ENCODE measurements at places on chromosomes 5 and 9. TPM values are rescaled to one million over a fixed set of nuclear protein-coding genes. Genes with fewer than 3 reads are reported as not detected.
A peak's percentile ranks its signal among the peaks of the same experiment; 100 is the strongest.

The TSSK1B gene
- 0.14 TPM for total RNA-seq

The COL23A1 gene
- 0.43 TPM for total RNA-seq

The PLCXD3 gene
- total RNA-seq = 0.79 TPM

The SLC25A2 gene
- total RNA-seq = 0.20 TPM

The SH3GLB2 gene
- 54.6 TPM for total RNA-seq

The GABRA1 gene
- total RNA-seq = not detected

DNA sequence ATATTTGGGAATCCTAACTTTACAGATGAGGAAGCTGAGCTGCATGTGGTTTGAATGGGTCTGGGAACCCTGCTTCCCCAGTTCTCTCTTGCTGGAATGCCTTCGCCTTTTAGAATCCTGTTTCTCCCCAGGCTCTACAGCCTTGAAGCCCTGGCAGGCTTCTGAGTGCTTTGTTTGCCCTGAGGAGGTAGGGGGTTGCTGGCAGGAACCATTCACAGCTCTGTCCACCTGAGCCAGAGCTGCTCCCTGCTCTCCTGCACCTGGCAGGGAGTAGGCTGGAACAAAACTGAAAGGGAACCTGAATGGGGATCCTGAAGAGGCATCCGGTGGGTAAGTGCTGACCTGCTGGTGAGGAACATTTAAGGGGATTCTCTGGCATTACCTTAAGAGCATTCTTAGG, 33.0 kb downstream of the KIF4B start:
- no peak for DNase-seq

DNA sequence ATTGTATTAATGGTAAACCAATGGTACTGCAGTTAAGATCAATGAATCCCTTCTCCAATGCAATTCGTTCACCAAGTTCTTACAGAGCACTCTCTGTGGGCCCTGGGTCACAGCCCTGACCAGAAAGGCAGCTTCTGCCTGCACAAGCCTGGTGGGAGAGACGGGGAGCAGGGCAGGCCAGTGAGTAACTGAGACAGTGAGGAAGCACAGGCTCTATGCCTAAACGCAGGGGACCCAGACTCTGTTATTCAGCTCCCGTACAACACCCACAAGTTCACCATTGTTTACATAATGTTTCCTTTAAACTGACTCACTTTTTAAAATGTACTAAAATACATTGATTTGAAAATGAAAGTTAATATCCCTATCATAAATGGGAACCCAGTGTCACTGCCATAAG, 40.5 kb upstream of the CTSL start:
- DNase-seq = no peak

DNA sequence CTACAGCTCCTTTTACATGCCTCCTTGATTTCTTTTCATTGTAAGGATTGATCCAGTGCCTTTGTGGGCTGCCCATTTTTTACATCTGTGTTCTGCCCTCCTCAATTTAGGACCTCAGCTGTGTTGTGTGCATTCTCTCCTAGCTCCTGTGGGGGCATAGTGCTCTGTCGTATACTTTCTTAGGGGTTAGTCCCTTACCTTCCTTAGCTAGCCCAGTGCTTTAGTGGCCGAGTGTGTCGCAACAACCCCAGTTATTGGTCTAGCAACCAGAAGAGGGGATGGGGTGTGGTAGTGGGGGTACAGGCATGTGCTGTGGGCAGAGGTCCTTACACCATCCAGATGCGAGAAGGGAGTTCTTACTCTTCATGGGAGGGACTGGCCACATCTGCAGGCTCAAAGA, 12.1 kb downstream of the MTRR start:
- DNase-seq = no peak

DNA sequence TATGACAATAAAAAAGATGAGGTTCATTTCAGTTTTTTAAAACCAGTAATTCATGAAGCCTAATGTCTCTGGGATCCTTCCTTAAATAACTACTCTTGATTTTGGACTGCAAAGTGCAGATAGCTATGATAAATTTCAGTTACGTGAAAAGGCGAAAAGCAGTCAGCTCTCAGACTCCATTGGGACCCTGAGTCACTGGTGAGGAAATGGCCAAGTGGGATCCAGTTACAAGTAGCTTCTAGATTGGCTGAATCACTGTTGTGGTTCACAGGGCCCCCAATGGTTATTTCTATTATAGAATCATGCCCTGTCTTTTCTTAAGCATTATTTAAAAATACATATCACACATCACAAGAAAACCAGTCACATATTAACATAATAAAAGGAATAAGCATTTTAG, 31.1 kb upstream of the PPP3R2 start:
- DNase-seq = no peak

DNA sequence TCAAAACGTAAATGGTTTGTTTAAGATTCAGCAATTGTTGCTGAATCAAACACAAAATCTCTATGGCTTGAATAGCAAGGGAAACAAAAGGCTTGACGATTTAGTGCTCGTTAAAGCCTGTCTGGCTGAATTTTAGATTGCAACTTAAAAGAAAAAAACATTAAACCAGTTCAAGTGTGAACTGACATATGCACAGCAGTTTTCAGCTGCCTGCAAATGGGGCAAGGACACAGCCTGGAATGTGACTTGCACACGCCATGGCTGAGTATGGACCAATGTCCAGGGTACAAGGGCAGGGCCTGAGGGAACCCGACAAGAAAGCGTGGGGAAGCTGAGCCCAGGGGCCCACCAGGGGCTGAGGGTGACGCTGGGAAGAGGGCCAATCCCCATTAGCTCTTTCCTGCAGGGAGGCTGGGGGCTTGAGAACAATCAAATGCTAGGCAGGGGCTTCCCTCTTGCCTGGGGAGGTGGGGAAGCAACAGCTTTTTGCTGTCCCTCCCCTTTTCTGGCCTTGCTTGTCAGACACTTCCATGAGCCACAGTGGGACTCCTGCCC, 89.6 kb upstream of the LRRTM2 start:
- no peak for DNase-seq

GRCh38 chr5:59001716-59002115, 418.8 kb downstream of the RAB3C start:
- no peak for DNase-seq

DNA sequence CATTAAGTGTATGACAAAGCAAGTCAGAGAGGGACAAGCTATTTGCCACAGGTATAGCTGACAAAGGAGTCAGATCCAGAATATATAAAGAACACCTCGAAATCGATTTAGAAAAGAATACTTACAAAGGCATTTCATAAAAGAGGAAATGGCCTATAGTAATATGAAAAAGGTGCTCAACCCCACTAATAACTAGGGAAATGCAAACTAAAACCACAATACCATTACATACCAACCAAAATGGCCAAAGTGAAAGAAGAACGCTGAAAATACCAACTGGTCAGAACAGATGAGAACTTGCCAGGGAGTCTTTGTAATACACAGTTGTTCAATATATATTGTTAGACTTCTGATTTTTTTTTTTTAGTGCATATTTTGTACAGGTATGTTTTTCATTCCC, 152.9 kb downstream of the CDC42SE2 start:
- no peak for DNase-seq

GRCh38 chr9:92947268-92948037, at the start of gene FGD3:
Gene FGD3, plus strand, starts transcription at chr9:92947523. Its CDS starts 28,734 bp downstream, at chr9:92976257.
- DNase-seq = peak; percentile 46

DNA sequence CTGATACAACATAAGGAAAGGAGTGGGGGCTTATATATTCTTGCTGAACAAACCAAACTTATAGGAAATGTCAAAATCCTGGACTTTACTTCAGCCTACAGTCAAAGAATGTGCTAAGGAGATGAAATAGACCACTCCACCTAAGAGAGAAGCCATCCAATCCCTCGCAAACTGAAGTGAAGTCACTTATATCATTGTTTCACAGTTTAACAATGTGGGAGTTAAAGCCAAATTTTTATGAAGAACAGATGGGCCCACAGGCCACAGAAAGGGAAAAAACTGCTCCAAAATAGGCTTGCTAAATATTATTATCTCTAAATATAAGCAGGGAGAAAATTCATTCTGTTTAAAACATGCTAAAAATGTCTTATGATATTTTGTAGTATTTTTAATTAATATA, 233.3 kb downstream of the GAS1 start:
- DNase-seq = no peak

- DNase-seq = no peak
Observed at GRCh38 chr5:39091940-39092580, 17.9 kb upstream of the RICTOR start.

DNA sequence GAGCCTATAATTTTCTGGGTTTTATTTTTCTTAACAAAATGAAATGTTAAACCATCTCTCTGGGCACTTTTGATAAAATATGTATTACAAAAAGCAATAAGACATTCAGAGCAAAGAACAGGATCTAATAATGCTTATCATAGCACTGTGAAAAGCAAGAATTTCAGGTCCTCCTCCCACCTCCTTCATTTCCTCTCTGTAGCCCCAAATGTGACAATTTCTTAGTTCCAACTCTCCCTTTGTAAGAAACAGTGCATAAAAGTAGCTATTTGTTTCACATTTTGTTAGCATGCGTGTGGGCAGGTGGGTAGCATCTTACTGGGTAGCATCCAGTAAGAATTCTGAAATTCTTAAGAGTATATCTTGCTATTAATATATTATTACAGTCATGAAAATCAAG, 130.9 kb upstream of the RASA1 start:
- no peak for DNase-seq

- DNase-seq = no peak
Observed at GRCh38 chr9:126407114-126407870, 80.7 kb downstream of the MVB12B start.

DNA sequence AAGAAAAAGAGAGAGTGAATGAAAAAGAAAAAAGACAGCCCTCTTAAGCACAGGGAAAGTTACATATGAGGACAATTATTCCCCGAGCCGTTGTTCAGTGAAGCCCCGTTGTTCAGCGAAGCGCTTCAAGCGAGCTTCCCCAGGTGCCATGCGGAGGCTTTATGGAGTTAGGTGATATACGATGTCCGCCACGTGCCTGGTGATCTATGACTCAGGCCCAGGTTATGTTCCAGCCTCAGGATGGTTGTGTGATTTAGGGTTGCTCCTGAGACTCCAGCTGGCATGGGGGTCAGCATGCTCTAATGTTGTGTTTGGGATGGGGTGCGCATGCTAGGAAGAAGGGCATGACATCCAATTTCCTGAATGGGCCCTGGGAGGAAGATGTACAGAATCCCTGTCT, 365.6 kb downstream of the CDK5RAP2 start:
- DNase-seq = no peak

DNA sequence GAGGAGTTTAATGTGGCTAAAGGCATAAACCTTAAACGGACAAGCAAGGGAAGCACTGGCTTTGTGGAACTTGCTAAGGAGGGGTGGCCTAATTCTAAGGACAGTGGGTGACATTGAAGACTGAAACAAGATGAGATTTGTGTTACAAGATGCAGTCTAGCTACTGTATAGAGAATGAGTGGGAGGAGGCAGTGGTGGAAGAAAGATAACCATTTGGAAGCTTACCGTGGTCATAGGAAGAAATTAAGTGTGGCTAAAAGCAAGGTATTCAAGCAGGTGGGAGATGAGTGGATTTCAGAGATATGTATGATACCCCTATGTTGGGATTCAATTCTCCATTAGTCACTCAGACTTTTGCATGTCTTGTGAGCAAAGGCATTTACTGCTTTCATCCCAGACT, 4.6 kb downstream of the PAM start:
- no peak for DNase-seq

- no peak for DNase-seq
Observed at GRCh38 chr5:61379677-61380076, 47.6 kb downstream of the ZSWIM6 start.

GRCh38 chr9:96149533-96150280, 152.3 kb downstream of the HSD17B3 start:
- DNase-seq = no peak
